Renal cortical epithelial cell (primary cell): ENCODE measurements at places on chromosomes 4 and X. TPM values are rescaled to one million over a fixed set of nuclear protein-coding genes. Genes with fewer than 3 reads are reported as not detected.
A peak's percentile ranks its signal among the peaks of the same experiment; 100 is the strongest.

- DNase-seq: peak; percentile 40
These were observed 29.0 kb upstream of the GPM6B start for GRCh38 chrX:13845721-13846378.

DNA sequence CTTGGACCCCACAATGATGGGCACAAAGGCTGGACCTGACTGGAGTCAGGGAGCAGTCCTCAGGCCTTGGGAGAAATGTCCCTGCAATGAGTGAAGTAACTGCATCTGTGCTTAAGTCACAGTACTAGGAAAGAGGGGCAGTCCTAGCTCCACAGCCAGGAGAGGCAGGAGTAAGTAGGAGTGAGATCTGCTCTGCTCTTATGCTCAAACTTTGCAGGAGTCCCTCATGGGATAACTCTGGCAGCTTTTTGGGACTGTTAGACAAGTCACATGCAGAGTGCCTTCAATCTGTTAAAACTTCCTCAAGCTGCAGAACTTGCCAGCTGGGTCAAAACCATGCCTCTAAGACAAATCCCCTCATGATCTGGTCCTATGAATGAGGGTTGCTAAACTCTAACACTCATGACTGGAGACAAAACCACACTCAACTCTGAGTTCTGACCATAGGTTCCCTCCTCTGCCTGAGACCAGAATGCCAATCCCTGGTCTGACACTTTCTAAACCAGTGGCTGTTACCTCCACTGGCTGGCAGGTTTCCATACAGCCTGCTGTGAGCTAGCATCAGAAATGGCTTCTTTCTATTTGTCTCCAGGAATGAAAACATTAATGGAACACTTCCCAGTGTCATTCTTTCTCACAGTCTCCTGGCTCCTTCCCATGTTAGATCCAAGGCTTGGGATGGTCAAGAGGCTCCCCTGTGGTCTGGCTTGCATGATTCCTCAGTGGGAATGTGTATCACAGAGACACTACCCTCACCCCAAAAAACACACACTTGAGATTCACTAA is 819.3 kb downstream of the PCDH7 start:
- no peak for DNase-seq

GRCh38 chrX:25343060-25343459 is 327.3 kb upstream of the ARX start:
- DNase-seq: no peak

- no peak for DNase-seq
These were observed 148.0 kb downstream of the GRID2 start for GRCh38 chr4:92451782-92452181.

DNA sequence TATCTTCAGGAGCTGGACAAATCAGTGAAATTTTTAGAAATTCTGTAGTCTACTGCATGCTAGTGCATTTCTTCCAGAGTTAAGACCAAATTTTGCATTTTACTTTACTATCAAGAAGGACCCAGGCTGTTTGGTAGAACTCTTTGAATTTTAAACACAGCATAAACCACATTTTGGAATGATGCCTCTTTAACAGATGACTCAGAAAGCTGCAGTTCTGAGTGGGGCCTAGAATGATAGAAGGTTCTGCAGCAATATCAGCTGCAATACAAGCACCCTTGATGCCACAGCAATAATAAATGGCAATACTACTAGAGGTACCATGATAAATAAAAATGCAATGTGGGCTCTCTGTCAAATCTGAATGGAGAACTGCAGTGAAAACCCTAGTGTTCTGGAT is 198.7 kb downstream of the TMA16 start:
- no peak for DNase-seq

- DNase-seq: no peak
These were observed 160.8 kb downstream of the NAA11 start for GRCh38 chr4:79164907-79165610.

DNA sequence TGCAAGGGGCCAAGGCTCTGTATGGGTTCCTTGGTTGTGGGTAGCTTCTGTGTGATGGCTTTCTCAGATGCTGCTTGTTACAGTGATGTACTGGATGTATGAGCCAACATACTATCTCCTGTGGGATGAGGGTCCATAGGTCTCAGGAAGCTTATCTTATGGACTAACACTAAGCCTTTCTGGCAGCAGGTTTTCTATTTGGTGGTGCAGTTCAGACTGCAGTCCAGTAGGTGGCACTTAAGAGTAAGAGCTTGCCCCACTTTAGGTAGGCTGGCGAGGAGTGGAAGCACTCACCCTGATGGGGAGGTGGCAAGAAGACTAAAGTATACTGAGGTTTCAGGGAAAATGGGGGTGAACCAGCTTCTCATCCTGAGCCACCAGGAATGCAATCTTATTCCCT is 306.7 kb upstream of the MAOA start:
- peak; percentile 29 for DNase-seq

DNA sequence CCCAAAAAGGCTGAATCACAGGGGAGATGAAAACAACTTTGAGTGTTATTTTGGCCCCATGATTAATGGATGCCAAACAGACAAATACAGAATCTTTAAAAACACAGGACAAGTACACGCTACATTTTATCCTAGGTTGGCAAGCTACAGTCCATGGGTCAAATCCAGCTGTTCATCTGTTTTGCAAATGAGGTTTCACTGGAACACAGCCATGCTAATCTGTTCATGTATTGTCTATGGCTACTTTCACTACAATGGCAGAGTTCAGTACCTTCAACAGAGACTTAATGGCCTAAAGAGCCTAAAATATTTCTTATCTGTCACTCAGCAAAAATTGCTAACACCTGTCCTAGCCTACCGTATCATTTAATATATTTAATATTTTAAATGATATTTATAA is 1548.5 kb upstream of the IGFBP7 start:
- DNase-seq: no peak

DNA sequence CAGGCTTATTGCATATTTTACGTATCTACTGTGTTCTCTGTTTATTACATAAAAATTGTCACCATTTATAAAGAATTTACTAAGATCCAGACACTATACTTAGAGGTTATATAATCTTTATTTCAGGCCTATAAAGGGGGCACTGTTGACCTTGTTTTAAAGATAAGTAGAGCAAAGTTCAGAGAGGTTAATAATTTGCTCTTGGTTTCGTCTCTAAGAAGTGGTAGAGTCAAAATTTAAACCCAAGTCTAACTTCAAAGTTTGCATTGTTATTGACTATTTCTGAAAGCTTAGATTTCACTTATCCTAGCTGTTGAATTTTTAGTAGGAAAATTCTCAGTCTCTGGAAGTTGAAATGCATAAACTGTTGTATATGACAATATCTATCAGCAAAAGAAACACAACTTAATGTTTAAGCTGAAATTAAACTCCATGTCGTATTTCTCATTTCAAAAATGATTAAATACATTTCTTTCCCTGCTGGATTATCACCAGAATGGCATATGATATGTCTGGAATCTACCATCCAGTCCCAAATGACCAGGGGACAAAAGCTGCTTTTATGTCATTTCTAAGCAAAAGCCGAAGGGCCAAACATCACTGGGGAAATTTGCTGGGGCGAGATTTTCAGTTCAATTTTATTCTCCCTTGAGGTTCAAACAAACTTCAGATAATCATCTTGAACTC is 138.4 kb downstream of the SLC7A11 start:
- DNase-seq: peak; percentile 13

DNA sequence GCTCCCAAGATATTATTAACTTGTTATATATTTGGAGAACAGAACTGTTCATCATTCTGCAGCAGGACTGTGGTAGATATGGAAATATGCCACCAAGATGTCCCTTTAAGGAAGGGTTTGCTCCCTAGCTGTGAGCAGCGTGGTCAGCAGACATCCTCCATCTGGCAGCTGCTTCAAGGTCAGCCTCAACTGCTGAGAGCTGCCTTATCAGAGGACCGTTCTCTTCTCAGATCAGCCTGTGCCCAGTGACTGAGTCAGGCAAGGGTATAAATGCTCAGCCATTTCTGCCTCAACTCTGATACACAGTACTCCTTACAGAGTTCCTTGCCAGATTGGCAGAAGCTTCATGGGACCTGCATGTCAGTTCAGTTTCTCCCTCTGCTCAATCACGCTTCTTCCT is 63.4 kb upstream of the MAGEB2 start:
- no peak for DNase-seq

DNA sequence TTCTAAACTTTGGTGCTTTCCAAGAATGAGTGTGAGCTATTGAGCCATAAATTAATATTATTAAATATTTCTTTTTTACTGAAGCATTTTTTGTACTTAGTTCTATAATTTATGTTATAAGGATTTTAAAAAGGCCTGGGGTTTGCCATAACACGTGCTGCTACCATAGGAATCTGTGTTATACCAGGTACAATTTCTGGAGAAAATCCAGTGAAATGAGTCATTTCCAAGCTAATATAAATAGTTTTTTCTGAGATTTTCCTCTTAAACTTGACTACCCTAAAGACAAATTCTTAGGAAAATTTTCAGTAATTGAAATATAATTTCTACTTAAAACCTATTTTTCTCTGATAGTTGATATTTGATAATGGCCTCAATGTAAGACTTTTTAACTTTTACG is 130.8 kb downstream of the TLL1 start:
- no peak for DNase-seq

GRCh38 chrX:581720-582298 is 48.8 kb upstream of the SHOX start:
- no peak for DNase-seq

GRCh38 chr4:182740256-182740655 is 176.9 kb downstream of the DCTD start:
- DNase-seq: no peak

DNA sequence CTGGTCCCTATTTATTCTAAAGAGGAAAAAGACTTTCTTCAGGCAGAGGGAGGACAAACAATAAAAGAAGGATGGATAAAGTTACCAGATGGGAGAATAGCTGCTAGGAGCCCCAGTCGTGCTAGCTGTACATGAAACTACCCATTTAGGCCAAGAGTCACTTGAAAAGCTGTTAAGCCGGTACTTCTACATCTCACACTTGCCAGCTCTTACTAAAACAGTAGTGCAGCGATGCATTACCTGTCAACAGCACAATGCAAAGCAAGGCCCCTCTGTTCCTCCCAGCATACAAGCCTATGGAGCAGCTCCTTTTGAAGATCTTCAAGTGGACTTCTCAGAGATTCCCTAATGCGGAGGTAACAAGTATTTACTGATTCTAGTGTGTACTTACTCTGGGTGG is 1138.8 kb downstream of the ARAP2 start:
- no peak for DNase-seq

DNA sequence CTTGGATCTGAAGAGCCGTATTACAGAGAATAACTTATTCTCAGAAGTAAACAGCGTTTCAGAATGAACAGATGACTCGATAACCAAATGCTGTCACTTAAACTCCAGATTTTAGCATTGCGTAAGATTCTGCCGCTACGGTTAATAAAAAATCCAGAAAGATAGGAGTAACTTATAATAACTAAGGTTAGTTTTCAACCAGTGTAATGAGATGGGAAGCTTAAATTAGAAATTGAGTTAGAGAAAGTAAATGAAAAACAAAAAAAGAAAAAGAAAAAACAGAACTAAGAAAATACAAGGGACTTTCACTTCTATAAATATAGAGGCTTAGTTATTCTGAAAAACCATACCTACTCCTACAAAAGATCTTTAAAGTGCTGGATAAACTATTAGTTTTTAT is 13.1 kb upstream of the PARM1 start:
- peak; percentile 17 for DNase-seq

GRCh38 chrX:3529466-3530010 is 183.1 kb upstream of the MXRA5 start:
- no peak for DNase-seq

- DNase-seq: no peak
These were observed 108.2 kb downstream of the NSUN7 start for GRCh38 chr4:40857956-40858355.

DNA sequence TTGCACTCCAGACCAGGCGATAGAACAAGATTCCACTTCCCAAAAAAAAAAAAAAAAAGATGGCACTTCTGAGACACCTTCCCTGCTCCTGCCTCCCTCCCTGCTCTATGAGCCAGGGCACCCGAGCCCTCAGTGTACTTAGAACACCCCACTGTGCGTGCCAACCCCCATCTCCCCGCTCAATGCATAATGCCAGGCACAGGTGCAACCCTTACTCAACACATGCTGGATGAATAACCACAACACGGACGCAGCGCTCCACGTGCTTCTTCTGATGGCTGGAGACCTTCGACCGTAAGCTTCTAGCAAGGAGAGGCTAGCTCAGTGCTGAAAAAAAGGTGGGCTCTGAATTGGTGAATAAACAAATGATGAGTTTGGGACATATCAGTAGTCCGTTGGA is 19.9 kb upstream of the IRAK1 start:
- DNase-seq: no peak

GRCh38 chrX:148024425-148025148 is 43.5 kb downstream of the FMR1NB start:
- no peak for DNase-seq

DNA sequence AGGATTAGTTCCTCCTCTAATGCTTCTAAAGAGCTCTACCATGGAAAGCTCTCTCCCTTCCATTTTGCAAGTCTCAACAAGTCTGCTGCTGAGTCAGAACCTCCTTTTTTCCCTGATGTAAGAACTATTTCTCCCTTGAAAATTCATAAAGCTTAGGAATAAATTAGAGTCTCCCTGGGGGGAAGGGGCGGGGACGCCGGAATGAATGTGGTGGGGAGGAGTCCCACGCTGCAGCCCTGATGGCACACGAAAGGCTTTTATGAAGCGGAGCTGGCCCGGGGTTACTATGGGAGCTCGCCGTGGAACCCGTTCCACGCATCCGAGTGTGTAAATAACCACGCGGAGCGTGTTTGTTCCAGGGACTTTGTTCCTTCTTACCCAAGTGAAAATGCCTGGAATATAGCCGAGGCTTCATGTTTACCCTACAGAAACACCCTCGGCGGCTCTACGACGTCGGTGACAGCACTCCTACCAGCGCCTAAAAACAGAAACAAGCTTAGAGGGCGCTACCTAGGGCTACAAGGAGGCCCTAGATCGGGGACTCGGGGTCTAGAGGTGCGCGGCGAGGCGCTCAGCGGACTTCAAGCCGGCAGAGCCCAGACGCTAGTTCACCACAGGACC is 923 bp upstream of the CPEB2 start:
- DNase-seq: peak; percentile 95

DNA sequence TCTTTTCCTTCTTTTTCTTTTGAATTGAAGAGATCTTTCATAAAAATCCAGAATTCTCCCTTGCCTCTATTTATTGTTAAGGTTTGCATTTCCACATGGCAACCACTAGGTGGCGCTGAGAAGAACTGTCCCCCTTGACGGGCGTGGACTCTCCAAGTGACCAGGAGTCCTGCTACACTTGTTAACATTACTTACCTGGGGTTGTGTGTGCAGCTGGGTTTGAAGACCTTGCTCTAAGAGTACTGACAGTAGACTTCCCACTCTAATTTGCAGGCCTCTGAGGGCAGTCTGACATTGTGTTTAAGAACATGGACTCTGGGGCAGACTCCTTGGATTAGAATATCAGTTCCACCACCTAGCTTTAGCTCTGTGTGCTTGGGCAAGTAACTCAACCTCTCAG is 52.8 kb downstream of the GPRIN3 start:
- peak; percentile 28 for DNase-seq

MRPS18C gene
- 17.2 and 23.1 TPM in 2 replicates for total RNA-seq

GYPB gene
- not detected in 2 replicates for total RNA-seq

NLGN4X gene
- under 0.01 and 0.94 TPM in 2 replicates for total RNA-seq

IL3RA gene
- total RNA-seq: not detected in 2 replicates

CSAG2 gene
- not detected in 2 replicates for total RNA-seq

IGSF1 gene
- total RNA-seq: 0.70 and 1.2 TPM in 2 replicates

MAGEA3 gene
- total RNA-seq: not detected in 2 replicates

NIPAL1 gene
- total RNA-seq: 8.6 and 11.1 TPM in 2 replicates

RHOXF2 gene
- not detected in 2 replicates for total RNA-seq

FOXP3 gene
- total RNA-seq: 0.05 TPM in 1 of 2 replicates, not detected in the other

F8 gene
- 4.7 and 5.2 TPM in 2 replicates for total RNA-seq

RRH gene
- 0.15 TPM in 1 of 2 replicates, not detected in the other for total RNA-seq
